ENCODE measurements at places on chromosomes 3 and 15. TPM values are rescaled to one million over a fixed set of nuclear protein-coding genes. Genes with fewer than 3 reads are reported as not detected.

The IL16 gene
- total RNA-seq: 58.0 TPM

The RETNLB gene
- total RNA-seq: not detected

The PLA2G4E gene
- total RNA-seq: 0.13 TPM

The EPHA3 gene
- total RNA-seq: 0.11 TPM

The SYNPR gene
- total RNA-seq: not detected

The RAB6B gene
- 3.1 TPM for total RNA-seq

The PRSS50 gene
- 0.11 TPM for total RNA-seq

The NR1I2 gene
- total RNA-seq: 0.43 TPM

GRCh38 chr3:190016966-190017365 is 103.7 kb downstream of the P3H2 start:
- no peak for ATAC-seq

DNA sequence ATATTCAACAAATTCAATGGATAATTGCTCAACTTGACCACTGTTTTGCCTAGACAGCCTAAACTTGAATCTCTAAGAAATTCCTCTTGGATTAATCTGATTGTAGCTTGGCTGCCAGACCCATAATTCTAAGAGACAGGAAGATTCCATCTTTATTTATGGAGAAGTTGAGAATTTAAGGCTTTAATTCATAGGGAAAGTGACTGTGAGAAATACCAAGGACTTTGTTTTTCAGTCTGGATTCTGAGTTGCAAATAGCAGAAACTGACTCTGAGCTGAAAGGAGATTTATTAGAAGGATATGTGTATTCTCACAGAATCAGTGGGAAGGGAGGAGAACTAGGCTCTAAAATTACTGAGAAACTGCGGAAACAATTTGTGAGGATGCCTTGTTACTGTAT is 195.7 kb downstream of the OXSM start:
- ATAC-seq: no peak

- ATAC-seq: no peak
Observed at GRCh38 chr15:40343512-40343911, 2.8 kb upstream of the CCDC9B start.

DNA sequence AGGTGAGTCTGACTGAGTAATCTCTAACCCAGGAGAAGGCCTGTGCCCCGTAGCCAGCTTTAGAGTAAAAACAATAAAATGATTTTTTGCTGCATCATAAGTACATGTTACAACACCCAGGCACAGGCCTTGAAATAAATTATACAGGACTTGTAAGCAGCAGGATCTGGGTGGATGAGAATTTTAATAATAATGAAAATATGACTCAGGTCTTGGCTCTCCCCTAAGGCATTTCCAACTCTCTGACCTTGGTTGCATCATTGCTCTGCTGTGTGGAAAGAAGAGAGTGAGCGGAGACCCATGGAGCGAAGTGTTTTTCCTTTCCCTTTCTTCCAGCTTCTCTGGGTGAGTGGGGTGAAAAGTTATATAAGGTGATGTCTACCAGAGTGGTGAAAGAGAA is 44.6 kb downstream of the EOMES start:
- no peak for ATAC-seq

GRCh38 chr15:59958288-59958687 is 45.8 kb upstream of the FOXB1 start:
- no peak for ATAC-seq

- no peak for ATAC-seq
Observed at GRCh38 chr3:32200490-32200889, 38.0 kb upstream of the CMTM8 start.

DNA sequence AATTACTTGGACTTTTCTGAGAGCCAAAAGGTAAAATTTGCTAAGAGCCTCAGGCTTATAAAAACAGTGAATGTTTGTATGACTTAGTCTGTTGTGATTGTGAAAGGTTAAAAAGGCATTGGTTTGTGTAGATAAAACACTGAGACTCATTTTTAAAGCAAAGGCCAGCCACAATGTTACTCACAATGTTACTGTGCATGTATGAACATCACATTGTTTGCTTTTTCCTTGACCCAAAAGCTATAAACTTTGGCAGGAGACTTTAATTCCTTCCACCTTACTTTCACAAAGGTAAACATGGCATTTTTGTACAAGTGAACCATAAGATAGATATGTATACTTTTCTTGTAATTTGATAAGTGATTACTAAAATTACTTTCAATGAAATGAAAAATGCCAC is 70.5 kb downstream of the NPAP1 start:
- ATAC-seq: no peak

DNA sequence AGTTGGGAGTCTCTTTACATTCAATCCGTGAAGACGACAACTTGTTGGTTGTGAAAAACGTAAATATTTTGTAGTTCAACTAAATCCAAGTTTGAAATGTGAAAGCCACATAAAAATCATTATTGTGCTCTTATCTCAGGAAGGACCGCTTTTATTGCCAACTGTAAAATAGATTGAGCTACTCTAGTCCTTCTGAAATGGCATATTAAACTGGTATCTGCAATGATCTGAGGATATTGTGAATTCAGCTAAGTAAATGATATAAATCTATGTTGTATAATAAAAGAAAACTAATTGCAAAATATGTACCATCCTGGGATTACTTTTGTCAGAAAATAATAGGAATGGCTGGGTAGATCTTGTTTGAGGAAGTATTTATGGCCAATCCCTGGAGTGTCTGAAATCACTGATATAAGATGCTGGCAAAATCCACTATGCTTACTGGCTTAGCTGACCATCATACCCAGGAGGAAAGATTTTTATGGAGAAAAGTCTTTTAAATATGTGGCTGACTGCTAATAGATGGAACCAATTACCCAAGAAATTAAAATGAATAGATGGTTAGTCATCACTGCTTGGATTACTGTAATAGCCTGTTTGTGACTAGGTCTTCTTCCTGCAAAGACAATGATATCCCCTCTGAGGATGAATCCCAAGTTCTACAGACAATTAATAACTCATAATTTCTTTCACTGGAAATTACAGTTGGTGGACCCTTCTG is 191.8 kb downstream of the SEMA6D start:
- ATAC-seq: no peak

DNA sequence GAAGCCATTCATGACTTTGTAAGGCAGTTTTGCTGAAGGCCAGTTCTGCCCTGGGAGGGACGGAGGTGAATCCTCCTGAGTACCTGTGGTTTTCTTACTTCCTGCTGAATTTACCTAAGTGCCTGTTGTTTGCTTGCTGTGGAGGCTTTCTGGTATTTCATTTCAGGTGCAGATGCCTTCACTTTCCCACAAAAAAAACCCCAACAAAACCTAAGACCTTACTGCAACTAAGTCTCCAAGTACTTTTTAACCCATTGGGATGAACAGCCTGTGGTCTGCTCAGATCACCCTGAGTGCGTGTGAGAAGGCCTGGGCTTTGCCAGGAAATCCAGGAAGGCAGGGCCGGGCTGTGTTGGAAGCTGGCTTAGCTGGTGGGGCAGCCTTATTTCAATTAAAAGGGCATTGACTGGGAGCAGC is 65.3 kb downstream of the IGF1R start:
- ATAC-seq: peak; percentile 58

- ATAC-seq: no peak
Observed at GRCh38 chr3:198021320-198021719, 61.3 kb downstream of the LMLN start.

DNA sequence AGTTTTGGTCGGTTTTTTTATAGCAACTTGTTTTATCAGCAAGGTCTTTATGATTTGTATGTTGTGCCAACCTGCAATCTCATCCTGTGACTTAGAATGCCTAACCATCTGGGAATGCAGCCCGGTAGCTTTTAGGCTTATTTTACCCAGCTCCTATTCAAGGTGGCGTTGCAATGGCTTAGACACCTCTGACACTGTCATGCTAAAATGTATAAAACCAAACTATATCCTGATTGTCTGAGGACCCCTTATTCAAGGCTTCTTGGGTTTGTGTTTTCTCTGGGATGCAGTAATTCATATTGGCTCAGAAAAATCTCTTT is 209.0 kb upstream of the ALCAM start:
- no peak for ATAC-seq

GRCh38 chr15:39285663-39286062 is 295.2 kb upstream of the THBS1 start:
- no peak for ATAC-seq

- ATAC-seq: no peak
Observed at GRCh38 chr3:97705764-97706163, 58.8 kb upstream of the ARL6 start.

- peak; percentile 31 for ATAC-seq
Observed at GRCh38 chr15:61621146-61621545, 392.0 kb upstream of the RORA start.

GRCh38 chr3:123664753-123665152 is 79.9 kb upstream of the HACD2 start:
- no peak for ATAC-seq

DNA sequence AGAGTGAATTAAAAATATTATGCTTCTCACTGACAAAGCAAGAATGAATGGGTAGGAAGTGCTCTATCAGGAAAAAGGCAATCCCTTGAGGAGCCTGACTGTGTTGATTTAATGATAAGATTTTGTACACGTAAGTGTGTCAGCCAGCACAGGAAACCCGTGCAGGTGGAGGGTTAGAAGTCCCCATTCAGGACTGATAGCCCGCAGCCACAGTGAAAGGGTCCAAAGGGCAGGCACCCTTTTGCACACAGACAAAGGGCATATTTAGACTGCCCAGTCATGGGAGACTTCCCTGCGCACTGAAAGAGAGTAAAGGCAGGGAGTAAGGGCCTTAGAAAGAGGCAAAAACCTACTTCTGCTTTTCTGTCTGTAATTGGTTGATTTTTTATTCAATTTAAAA is 26.4 kb upstream of the SKIL start:
- no peak for ATAC-seq

- no peak for ATAC-seq
Observed at GRCh38 chr3:157416347-157417087, 20.1 kb upstream of the PTX3 start.

DNA sequence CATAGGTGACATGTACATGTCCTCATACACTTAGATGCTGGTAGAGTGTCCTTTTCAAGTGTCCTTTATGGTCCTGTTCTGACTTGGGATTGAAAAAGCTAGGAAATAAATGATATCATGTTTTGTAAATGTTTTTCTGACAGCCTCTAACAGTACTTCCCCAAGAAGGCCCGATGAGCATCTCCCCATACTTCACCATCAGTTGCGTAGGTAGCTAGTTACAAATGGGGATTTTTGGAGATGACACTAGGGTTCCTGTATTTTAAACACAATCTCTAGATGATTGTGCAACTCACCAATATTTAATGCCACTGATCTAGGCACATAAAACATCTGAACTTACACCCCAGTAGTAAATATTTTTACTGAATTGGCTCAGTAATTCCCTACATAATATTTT is 27.8 kb downstream of the SLC25A26 start:
- no peak for ATAC-seq

- no peak for ATAC-seq
Observed at GRCh38 chr3:101027286-101027685, 34.1 kb upstream of the ABI3BP start.

GRCh38 chr3:10335190-10335738 is 14.4 kb upstream of the SEC13 start:
- ATAC-seq: no peak

GRCh38 chr15:54636147-54636546 is 560.6 kb downstream of the RSL24D1 start:
- ATAC-seq: no peak

DNA sequence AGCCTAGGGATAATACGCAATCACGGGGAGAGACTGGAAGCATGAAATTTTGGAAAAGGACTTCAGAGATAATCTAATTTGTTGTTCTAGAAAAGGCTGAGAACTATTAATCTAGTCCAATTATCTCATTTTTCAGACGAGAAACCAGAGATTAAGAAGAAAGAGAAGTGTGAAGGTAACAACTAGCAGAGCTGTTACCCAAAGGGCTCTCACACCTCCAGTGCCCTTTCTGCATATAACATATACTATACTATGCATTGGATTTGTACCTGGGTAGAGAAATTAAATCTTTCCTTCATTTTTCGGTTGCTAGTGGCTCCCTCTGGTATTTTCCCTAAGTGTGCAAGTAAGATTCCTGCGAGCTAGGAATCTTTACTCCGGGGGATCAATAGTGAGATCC is 13.4 kb upstream of the TM4SF19 start:
- no peak for ATAC-seq

DNA sequence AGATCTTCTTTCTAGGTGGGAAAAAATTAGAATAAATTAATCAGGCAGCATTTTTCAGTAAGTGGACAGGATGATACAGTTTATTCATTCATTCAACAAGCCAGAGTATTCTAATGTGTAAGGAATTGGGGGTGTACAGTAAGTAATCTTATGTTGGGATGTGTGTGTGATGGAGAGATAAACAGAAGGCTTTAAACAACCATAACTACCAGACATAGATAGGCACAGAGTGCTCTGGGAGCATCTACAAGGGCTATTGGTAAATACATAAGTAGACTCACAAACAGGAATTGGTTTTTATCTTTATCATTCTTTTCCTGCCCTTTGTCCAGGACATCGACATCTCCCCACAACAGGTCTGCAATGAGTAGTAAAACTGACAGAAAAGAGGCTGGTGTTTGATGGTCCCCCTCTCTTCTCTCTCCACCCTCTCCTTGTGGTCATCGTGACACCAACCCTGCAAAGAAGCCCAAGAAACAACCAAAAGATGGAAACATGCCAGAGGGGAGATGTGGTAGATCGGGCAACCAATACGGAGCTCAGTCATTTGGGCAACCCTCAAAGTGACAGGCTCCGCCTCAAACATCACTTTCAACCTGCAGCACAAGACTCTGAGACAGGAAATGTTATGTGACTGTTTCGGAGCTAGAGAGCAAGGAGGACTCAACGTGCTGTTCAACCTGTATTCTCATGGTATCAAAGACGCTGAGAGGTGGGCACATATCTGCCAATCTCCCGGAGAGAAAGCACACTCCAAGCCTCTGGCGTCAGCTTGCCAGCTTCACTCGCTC is 28.7 kb upstream of the B3GNT5 start:
- peak; percentile 91 for ATAC-seq

DNA sequence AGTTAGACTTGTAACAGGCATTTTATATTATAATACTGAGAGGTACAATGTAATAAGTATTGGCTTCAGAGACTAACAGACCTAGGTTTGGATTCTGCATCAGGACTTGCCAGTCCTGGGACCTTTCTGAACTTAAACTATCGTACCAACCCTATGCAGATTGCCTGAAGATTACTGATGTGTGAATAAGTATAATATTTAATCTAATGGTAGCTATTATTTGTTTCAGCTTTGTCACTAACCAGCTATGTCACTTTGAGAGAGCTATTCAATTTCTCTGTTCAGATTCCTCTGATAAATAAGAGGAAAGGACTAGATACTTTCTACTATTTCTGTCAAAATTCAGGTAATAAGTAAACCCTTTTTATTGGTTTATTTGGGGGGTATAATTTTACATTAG is 184.4 kb upstream of the NECTIN3 start:
- ATAC-seq: no peak

Data from activated T-helper 17 cell treated with anti-CD3 and anti-CD28 coated beads, Interleukin-2, amount 50 U/mL, for 72 hours (primary cell).